ENCODE measurements at places on chromosomes 5 and 9.

DNA sequence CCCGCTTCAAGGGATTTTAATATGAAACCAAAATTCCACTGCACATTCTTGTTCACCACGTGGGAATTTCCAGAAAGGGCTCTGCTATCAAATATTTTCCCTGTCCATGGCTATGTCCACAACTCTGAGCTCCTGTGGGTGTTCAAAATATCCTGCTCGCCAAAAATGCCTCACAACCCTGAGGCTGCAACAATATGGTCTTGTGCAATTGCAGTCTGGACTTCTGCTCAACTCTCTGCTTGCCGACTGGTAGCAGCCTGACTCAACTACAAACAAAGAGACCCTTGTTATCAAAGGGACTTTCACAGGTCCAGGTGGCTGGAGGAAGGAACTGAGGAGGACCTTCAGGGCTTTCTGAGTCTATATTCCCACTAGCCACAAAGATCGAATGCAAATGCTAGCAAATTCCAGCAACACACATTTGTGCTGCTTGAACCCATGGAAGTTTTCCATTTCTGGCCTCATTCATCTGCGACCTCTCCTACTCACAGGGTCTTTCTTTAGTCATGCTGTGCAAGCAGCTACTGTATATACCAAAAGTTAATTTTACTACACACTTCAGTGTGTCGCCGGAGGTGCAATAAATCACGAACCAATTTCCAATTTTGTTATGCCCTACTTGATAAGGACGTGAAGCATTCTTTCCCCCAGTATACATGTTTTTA, 169.2 kb upstream of the SLC30A5 start:
- DNase-seq, result no peak

GRCh38 chr5:107554776-107555424, 115.8 kb downstream of the EFNA5 start:
- no peak for DNase-seq

- DNase-seq, result no peak
Observed at GRCh38 chr5:95352691-95353090, 38.5 kb upstream of the FAM81B start.

DNA sequence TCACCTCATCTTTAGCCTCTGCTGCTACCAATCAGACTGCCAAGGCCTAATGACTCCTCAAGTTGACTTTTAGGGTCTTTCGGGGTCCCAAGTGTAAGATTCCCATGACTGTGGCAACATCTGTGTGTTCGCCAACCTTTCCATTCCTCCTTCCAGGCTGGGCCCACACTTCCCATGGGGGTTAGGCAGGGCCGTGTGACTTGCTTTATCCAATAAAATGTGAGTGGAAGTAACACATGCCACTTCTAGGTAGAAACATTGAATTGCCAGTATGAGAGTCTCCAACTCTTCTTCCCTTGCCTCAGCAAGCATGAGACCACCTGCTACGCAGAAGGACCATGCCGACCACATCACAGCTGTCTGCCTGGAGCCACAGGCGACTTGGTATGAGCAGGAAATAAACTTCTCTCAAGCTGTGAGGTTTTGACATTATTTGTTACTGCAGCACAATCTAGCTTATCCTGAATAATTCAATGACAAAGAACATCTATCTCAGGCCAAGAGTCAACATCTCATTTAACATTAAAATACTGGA, 190.4 kb upstream of the IER5L start:
- DNase-seq, result no peak

GRCh38 chr9:31166516-31166915, 1217.9 kb upstream of the ACO1 start:
- no peak for DNase-seq

- no peak for DNase-seq
Observed at GRCh38 chr5:55231029-55231918, 2.1 kb downstream of the CCNO start.

DNA sequence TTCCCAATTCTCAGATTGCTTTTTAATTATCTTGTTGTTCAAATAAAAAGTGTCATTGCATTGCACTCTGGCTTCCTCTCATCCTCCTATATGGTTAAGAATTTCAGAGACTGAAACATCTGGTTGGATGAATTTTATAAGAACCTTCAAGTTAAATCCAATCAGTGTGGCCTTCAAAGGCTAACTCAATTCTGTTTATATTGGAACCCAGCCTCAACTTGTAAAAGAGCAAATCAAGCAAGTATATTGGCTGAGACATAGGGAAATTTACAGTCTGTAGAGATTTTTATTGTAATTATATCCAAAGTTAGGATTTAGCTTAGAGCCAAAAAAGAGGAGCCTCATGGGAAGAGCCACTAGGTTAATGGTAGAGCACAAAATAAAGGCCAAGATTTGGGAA, 159.9 kb upstream of the FER start:
- no peak for DNase-seq

DNA sequence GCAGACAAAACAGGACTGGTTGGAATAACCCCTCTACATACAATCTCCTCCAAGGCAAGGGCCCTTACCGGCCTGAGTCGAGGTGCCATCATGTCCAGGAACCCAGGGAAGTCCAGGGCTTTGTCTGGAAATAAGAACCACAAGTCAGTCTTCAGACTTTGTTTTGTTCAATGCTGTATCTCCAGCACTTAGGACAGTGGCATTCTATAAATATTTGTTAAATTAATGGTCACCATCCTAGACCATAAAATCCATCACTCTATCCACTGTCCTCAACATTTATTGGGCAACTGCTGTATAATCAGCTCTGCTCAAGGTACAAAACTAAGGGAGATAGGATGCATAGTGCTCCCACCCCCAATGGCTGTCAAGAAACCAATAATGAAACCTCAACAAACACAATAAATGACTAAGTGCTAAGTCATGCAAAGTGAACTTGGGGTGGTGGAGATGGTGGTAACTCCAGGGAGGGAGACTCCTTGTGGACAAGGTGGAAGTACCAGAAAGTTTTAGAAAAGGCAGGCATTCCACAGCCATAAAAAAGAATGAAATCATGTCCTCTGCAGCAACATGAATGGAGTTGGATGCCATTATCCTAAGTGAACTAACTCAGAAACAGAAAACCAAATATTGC, 5.0 kb downstream of the RELL2 start:
- no peak for DNase-seq

GRCh38 chr5:50697739-50698138, 31.3 kb downstream of the PARP8 start:
- no peak for DNase-seq

DNA sequence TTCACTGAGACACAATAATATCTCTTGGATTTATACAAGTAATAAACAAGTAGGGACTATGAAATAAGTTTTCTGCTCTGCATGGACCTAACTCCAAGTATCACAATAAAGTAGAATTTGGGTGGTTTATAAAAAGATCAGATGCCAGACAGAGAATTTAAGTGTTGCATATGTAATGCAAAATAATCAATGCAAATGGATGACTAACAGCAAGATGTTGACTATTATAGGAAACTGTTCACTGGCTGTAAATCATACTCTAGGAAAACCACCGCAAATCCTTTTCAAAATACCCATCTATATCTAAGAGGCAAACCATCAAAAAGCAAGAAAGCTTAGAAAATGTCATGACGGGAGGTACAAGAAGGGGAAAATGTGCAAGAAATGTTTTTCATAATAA, 539.8 kb upstream of the FAM174A start:
- DNase-seq, result no peak

All from sigmoid colon (tissue), 7 donors.